ENCODE measurements at places on chromosomes 11 and 22.

- no peak for DNase-seq
Observed at GRCh38 chr11:72391638-72392423, 42.5 kb downstream of the CLPB start.

GRCh38 chr11:100876815-100877520, 189.9 kb downstream of the ARHGAP42 start:
- no peak for DNase-seq

DNA sequence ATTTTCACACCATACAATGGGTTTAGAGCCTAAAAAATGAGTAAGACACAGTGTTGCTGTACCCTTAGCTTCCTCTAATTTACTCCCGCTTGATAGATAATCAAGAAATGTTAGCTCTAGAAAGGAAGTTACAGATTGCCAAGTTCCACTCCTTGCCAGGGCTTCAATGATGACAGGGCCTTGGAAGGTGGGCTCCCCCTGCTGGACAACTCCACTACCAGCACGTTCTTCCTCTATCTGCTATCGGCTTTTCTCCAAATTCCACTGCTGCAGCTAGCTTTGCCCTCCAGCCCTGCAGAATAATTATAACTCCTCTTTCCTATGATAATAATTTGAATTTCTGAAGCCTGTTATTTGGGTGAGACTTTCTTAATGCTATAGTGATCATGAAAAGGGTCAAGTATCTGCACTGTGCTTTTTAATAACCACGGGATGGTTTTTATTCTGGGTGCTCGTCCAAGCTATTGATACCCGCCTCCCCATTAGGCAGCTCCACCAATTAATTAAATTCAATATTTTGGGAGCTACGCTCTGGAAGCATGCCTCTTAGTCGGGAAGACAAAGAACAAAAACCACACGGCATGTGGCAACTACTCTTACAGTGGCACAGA, 9.0 kb downstream of the SYN3 start:
- peak; percentile 46 for DNase-seq

GRCh38 chr11:41872426-41872825, 413.0 kb upstream of the LRRC4C start:
- no peak for DNase-seq

- DNase-seq, result no peak
Observed at GRCh38 chr11:95736355-95736754, 53.2 kb downstream of the FAM76B start.

- DNase-seq, result no peak
Observed at GRCh38 chr11:62805961-62806441, 761 bp upstream of the NXF1 start.

- DNase-seq, result no peak
Observed at GRCh38 chr22:29215012-29215860, 9.5 kb downstream of the EMID1 start.

- DNase-seq, result no peak
Observed at GRCh38 chr22:39712751-39713525, 142.4 kb downstream of the CACNA1I start.

All from stimulated activated CD4-positive, alpha-beta T cell treated with anti-CD3 and anti-CD28 coated beads, Interleukin-1b, Interleukin-23, amount 100 ng/mL, for 24 hours (primary cell).